Stimulated activated CD8-positive, alpha-beta memory T cell treated with anti-CD3 and anti-CD28 coated beads, Interleukin-2, amount 100 ng/mL, for 1 hour (primary cell): ENCODE measurements at places on chromosomes 3 and 15.

DNA sequence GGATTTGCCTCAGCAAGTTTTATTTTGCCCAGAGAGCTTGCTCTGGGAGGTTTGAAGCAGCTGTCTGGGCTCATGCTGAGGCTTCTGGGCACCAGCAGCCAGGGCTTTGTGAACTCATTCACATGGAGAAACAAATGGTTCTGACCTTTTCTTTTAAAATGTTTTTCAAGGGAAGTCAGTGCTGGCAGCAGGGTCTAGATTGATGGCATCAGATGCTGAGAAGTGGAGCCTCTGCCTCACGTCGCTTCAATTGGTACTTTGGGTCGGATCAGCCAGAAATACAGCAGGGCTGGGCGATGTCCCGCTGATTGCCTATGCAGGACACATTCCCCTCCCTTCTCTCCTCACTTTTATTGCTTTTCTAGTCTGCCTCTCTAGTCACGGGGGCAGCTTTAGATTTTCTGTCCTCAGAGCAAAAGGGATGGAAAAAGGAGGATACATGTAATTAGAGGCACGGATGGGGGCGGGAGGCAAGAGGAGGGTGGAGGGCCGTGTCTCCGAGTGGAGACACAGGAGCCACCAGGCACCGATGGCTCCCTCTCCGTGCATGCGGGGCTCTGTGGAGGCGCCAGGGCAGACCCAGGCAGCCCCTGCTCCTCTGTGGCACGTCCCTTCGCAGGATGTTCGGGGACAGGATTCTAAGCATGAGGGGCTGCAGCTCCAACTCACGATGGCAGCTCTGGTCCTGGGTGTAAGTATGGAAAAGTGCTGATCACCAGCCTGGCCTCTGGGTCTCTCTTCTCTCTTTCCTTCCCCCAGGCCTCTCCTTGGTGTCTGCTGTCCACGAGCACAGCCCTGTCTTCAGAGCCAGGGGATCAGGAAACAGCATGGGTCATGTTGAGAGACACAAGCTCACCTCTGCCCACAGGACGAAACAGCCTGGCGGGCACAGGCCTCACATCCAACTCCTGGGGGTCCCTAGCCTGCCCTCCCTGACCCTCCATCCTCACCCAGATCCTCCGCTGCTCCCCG is 116.1 kb downstream of the FAM43A start:
- DNase-seq = no peak

DNA sequence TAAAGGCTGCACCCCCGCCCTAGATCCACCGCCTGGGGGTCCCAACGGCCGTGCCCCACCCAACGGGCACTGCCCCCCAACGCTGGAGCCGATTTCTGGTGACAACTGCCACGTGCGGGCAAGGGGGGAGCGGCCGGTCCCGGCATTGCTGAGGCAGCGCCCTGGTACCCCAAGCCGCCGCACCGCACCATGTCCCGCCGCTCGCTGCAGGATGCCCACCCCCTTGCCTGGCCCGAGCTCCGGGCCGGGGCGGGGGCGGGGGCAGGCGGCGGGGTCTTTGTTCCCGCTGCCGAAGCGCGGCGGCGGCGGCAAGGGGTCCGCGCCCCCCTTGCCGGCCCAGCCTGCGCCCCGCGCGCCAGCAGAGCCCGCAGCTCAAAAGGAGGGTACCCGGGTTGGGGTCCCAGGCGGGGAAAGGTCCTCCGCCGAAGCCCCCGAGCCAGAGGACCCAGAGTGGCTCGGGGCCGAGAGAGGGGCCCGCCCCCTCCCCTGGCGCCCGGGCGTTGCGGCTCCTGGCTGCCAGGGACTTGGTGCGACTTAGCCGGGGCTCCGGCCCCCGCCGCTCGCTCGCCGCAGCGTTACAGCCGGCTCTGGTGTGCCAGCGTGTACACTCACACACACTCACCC is 678 bp downstream of the SEMA7A start:
- DNase-seq = no peak

DNA sequence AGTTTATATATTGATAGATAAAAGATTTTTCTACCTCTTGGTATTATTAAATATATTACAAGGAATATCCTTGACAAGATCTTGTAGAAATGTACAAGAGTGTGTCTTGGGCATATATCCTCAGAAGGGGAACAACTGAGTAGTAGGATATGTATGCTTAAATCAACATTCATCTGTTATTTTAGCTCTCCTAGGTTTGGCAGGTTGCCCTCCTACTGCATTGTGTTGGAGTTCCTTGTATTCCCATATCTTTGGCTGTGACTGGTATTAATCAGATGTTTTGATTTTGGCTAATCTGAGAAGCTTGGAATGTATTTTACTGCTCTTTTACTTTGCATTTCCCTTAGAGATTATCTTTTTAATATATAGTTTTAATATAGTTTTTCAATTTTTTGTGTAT is 4.6 kb downstream of the MYRIP start:
- no peak for DNase-seq

- DNase-seq = no peak
Measured at GRCh38 chr3:27900316-27900715, 178.2 kb upstream of the EOMES start.
